PC-3 (cell line): ENCODE measurements at places on chromosomes 5 and 9.

GRCh38 chr5:154356020-154356655, 89.7 kb upstream of the SAP30L start:
- peak; percentile 46 for DNase-seq

DNA sequence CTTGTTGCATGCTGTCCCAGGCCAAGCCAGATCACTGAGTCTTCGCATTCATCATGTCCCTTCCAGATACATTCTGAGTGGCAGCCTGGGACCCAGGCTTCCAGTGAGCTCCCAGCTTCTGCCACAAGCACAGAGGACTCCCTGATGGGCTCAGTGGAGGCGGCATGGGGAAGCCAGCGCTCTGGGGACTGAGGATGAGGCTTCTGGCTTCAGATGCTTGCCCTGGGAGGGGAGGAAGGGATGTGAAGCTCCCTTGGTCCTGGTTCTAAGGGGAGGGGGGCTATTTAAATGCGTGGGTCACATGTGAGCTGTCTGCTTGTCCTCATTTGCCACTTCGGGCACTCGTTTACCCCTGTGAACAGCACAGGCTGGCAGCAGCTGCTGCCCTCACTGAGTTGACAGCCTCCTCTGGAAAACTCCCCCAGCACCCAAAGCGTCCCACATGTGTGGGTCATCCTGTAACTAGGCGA, 174.0 kb downstream of the NR3C1 start:
- no peak for DNase-seq

GRCh38 chr5:179410291-179411160, 65.3 kb upstream of the ADAMTS2 start:
- no peak for DNase-seq

- DNase-seq: no peak
Observed at GRCh38 chr5:170622933-170623332, 119.1 kb downstream of the KCNIP1 start.

GRCh38 chr5:109769597-109770291, 80.0 kb downstream of the MAN2A1 start:
- DNase-seq: peak; percentile 49

DNA sequence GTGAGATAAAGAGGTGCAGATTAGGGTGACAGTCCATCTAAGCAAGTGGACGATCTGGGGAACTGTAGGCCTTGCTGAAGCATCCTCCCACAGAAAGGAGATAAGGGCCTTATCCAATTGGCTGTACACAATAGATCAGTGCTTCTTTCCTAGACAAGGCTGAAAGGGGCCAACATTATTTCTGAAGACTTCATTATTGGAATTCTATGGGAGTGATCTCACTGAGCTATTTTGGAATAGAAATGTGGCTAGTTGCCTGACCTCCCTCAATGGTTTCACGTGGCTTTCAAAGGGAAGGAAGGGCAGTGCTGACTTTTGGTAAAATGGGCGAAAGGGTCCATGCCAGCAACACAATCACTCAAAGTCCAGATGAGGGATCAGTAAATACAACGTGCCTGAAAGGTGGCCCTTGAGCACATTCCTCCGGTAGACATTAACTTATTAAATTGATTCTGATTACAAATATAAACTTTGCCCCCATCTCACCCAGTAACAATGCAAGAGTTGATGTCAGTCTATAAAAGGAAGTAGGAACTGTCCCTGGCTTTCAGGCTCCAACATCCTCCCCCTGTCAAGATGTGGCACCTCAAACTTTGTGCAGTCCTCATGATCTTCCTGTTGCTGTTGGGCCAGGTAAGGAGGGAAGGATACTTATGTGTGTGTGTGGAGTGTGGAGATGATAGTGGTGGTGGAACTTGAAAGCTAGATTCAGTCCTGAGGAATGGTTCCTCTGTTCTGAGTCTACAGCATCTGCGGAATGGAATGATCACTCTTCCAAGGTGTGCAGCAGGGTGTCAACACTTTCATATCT, at the start of gene LEAP2:
LEAP2 (plus strand) TSS at position 550 of the 811 bp plus-strand sequence; CDS start at position 577, 27 bp downstream.
- no peak for DNase-seq

GRCh38 chr5:113337515-113338415, 97.0 kb downstream of the TSSK1B start:
- peak; percentile 18 for DNase-seq

GRCh38 chr9:75372499-75373268, 284.4 kb downstream of the OSTF1 start:
- DNase-seq: no peak

DNA sequence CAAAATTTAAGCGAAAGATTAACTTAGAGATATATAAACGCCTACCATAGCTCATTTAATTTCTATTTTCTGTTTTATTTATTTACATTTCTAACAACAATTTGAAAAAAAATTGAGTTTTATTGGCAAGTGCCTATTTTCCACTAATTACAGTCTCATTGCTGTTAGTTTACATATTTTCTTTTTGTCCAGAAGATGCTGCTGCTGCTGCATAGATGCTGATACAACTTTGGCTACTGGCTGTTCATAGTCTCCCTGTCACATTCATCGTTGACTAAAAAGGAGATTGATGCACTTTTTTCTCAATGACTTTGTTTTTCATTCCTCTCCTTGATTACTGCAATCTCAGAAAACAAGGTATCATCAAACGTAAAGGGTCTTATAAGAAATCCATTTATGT, 235.4 kb downstream of the CDH9 start:
- no peak for DNase-seq

DNA sequence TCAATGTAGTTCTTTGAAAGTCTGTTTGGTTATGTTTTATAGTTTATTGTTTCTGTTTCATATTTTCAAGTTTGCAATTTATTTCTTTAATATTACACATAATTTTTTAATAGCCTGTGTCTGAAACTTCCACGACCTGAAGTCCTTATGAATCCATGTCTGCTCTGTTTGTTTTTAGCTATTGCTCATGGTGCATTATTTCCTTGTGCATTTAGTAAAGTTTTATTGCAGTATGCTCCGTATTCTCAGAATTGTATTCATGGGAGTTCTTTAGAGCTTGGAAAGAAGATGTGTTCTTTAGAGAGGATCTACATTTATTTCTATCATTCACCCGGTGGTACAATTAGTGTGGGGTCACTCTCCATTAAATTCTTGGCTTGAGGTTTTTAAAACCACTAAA, 133.2 kb upstream of the NFIB start:
- no peak for DNase-seq

DNA sequence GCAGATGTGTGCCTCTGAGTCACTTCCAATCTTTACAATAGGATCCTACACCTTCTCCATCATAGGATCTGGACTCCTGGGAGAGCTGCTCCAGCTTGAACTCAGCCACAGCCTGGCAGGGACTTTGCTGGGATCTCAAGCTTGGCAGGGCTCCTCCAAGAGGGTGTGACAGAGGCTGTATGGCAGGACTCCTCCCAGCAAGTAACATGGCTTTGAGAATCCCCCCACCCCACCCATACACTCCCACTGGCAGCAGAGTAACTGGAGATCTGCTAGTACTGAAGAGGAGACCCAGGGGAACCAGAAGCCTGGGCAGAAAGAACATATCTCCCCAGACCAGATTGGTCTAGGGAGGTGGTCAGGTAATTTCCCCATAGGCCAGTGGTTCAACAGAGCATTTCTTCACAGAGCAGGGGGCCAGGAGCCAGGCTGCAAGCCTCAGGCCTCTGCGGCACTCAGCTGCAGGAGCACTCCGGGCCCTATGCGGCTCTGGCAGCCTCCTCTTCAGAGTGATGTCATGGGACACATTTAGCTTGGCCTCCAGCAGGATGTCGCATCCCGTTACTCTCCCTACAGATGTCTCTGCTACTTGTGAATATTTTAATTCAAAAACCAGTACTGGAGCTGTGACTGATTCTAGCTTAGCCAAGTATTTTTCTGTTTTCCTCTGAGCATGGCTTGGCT, 1.7 kb upstream of the ACSL6 start:
- no peak for DNase-seq

DNA sequence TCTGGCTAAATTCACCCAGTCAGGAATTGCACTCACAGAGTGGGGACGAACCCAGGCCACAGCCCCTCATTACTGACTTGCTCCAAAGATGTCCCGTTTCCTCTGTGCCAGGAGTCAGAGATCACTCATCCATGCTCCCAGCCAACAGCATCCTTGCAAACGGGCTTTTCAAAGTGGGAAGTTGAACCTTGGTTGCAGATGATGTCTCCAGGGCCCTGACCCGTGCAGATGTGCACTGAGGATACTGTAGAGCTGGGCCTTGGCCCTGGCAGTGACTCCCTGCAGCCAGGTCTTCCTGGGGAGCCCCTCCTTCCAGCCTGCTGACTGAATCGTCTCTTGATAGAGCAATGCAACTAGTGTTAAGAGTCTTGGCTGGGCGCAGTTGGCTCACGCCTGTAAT, 22.3 kb downstream of the TCF7 start:
- no peak for DNase-seq

DNA sequence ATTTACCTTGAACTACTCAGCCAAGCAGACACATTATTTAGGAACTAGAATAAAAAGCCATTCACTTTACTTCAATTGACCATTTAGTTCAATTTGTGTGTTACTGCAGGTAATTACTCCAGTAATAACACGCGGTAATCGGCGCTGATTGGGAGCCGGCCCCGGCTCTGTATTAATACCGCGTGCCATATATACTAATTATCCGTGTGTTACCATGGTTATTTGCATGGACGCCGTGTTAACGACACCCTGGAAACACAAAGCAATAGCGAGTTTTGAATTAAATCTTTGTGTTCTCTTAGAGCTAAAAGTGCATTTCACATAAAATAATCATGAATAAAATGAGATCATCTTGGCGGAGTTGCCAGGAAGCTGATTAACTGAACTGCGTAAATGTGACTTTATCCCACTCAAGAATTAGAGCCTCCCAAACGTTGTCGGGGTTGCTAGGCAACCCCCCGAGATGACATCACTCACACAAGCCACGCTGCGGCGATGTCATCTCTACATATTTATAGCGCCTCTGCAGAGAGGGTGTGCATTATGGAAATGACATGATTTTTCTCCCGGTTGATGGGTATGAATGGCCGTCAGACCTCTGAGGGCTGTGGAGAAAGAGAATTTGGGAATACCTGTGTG, 41.4 kb upstream of the RNU6ATAC start:
- DNase-seq: no peak

DNA sequence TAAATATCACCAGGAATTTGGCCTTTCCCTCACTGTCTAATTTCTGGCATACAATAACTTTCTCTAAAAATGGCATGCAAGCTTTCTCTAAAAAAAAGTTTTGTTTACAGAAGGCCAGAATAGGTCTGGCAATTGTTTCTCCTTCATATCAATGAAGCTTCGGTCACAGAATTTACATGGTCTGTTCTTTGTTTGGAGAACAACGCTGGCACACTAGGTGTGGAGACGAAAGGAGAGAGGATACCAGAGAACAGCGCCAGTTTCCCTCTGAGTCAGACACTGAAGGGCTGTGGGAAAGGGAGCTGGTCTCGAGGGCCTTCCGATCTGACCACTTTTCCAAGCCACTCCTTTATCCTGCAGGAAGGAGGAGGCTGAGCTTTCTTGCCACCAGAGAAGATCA, 60.1 kb upstream of the ITGA1 start:
- DNase-seq: peak; percentile 84
